ENCODE measurements at places on chromosomes 4 and X.

DNA sequence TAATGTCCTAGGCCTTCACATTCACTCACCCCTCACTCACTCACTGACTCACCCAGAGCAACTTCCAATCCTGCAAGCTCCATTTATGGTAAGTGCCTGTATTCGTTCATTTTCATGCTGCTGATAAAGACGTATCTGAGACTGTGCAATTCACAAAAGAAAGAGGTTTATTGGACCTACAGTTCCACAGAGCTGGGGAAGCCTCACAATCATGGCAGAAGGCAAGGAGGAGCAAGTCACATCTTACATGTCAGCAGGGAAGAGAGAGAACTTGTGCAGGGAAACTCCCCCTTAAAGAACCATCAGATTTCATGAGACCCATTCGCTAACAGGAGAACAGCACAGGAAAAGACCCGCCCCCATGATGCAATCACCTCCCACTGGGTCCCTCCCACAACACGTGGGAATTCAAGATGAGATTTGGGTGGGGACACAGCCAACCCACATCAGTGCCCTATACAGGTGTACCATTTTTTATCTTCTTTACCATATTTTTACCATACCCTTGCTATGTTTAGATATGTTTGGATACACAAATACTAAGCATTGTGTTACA is 18.2 kb upstream of the TLR1 start:
- DNase-seq: no peak

DNA sequence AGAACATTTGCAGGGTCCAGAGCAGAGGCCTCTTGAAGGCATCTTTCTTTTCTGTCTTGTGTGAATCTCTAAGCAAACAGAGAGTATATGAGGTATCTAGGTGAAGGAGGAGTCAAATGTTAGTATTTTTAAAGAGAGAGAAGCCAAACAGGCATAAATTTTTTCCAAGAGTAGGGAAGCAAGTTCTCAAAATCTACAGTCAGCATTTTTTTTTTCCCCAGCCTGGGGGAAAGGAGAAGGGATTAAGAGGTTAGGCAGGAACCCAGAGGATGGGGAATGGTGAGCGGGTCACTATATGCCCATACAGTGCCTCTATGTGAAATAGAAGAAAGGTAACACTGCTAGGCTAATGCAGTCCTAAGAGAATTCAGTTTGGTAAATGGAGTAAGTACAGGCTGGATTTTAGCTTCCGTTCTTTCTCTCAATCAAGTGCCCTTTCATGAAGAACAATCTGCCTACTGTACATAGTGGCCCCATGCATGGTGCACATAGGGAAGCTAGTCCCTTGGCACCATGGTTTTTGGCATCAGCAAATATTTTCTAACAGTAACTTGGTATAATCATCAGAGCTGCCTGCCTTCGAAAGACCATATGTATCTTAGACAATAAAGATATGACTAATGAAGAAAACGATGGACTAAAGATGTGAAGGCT is 163.1 kb upstream of the MAB21L2 start:
- DNase-seq: no peak

- DNase-seq: no peak
Observed at GRCh38 chr4:142778430-142778829, 67.7 kb downstream of the INPP4B start.

GRCh38 chr4:40316333-40316781 is 18.8 kb upstream of the CHRNA9 start:
- DNase-seq: peak; percentile 88

DNA sequence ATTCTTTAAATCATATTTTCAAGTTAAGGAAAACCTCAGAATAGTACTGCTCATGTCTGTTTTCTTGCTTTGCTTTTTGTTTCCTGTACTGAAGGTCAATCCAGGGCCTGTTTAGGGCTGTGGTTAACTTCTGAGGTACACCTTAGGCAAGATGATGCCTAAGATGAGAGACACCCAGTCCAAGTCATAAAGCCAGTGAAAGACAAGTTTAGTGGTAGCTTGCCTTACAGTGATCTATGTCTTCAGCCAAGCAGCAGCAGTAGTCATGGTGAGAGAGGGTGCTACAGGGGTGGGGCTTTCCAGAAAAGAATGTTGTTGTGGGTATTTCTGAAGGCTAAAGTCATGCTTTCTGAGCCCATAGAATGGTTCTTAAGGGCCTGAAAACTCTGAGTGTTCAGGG is 173.7 kb downstream of the VSIG4 start:
- DNase-seq: no peak

- DNase-seq: no peak
Observed at GRCh38 chr4:184762100-184762499, 28.2 kb upstream of the CENPU start.

GRCh38 chr4:1492142-1492457 is 85.9 kb upstream of the NKX1-1 start:
- no peak for DNase-seq

DNA sequence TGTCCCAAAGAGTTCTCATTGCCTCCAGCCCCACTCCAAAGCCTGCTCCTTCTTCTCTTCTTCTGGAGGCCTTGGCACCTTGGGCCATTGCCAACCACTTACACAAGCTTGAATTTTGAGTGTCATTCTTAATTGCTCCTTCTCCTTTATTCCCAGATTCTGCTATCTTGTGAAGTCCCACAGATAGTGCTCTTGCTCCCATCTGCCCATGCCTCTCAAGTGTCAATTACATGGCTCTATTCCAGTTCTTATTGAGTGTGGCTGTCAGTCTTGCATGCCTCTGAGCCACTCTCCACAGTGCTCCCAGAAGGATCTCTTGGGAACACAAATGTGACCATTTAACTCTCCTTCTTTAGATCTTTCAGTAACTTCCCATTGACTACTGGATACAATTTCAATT is 117.3 kb upstream of the SFRP2 start:
- no peak for DNase-seq

- DNase-seq: no peak
Observed at GRCh38 chrX:65783746-65784145, 116.3 kb downstream of the MSN start.

GRCh38 chrX:126338916-126339315 is 172.8 kb upstream of the DCAF12L2 start:
- no peak for DNase-seq

DNA sequence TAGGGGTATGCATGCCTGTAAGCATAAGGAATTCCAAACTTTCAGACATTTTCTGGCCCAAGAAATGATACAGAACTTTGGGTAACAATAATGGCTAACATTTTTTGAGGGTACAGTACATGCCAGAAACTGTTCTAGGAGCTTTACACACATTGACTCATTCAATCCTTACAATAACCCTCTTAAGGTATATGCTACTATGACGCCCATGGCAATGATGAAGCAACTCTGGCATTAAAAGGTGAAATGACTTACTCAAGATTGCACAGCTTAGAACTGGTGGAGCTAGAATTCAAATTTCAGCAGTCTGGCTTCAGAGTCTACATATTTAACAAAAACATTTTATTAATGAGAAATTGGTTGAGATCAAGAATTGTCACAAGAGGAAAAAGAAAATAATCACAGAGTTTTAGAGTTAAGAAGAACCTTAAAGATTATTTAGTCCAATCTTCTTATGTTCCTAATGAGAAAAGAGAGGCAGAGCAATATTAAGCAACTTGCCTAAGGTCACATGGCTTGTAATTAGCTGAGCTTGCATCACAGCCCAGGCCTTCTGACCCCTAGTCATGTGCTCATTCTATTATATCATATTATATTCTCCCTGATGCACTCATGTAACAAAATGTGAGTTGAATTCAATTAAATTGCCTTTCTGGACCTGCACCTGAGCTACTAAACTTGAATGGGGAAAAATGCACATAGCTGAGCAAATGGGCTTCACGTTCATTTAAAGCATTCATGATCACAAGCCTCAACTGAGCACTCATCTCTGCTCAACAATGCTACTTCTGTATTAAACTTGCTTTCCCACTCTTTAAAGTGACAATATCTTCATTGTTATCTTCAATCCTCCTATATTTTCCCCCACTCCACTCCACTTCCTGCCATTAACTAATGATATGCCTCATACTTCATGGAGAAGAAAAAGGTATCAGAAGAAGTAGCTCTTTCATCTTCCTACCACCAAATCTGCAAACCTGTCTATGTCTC is 73.2 kb downstream of the ENOX2 start:
- DNase-seq: no peak

DNA sequence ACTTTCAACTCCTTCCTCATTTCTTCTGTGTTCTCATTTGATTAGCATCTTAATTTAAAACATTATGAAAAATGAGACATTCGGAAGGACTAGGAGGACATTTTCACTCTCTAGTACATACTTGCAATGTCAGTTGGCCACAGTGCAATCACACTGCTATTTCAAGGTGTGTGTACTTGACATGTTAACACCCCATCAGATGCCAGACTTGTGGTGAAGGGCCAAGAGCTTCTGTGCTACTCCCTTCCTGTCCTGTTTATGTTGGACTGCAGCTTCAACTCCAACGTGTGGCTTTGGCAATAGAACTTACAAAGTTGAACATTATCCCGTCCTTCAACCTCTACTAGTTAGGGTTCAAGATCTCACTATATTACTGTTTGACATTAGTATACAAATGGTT is 221.0 kb downstream of the PALLD start:
- peak; percentile 28 for DNase-seq

DNA sequence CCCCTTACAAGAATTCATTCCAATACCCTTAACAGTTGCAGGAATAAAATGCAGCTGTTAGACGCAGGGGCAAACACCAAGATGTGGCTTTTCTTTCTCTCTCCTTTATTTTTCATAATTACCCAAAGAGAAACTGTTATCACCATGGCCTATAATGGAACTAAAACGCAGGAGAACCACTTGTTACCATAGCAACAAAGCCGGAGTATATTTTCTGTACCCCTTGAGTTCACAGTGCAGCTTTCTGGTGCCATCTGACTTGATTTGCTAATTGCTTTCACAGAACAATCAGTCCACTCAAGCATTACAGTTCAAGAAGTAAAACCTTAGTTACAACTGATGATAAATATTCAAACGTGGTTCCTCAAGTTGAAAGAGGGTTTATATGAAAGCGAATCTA is 157.9 kb downstream of the AMELX start:
- no peak for DNase-seq

DNA sequence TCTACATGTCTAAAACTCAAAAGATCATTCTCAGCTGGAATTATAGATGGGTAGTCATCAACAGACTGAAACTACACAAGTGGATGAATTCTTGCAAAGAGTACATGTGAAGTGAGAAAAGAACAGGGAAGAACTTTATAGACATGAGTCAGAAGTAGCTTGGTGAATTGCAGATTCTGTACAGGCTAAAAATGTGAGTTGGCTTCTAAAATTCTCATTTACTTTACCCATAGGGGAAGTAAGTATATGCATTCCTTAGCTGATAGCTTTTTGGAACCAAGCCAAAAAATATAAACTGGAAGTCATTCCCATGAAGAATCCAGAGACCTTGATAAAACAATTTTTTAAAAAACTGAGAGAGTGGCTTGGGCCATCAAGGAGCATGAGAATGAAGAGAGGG is 584.2 kb upstream of the FTHL17 start:
- DNase-seq: no peak

DNA sequence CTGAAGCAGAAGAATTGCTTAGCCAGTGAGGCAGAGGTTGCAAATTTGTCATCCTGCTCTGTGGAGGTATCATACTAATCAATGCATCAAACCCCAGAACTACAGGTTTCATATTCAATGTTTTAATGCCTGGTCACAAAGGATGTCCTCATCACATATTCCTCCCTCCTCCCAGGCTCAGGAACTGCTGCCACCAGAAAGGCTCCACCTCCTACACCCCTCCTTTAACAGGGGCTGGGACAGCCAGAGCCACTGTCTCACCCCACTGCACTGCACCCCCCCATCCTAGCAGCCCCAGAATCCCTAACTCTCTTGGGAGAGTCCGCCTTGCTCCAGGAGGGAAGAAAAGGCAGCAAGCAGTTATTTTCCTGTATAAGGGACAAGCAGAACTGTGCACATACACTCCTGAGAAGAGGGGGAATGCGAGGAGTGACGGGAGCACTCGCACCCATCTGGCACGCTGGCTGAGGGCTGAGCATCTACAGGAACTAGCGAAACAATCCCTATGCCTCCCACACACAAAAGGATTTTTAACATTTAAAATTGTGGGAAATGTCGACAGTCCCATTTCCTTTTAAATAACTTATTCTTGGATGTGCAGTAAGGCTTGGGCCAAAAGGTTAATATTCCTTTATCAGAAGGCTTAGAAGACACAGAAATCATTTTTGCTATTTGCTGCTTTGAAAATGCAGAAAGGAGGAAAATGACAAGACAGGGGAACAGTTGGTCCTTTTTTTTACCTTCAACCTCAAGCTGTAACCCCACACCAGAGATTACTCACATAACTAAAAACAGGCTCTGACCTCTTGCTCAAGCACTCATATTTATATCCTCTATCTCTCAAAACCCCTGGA is 27.8 kb downstream of the CD99L2 start:
- DNase-seq: no peak

DNA sequence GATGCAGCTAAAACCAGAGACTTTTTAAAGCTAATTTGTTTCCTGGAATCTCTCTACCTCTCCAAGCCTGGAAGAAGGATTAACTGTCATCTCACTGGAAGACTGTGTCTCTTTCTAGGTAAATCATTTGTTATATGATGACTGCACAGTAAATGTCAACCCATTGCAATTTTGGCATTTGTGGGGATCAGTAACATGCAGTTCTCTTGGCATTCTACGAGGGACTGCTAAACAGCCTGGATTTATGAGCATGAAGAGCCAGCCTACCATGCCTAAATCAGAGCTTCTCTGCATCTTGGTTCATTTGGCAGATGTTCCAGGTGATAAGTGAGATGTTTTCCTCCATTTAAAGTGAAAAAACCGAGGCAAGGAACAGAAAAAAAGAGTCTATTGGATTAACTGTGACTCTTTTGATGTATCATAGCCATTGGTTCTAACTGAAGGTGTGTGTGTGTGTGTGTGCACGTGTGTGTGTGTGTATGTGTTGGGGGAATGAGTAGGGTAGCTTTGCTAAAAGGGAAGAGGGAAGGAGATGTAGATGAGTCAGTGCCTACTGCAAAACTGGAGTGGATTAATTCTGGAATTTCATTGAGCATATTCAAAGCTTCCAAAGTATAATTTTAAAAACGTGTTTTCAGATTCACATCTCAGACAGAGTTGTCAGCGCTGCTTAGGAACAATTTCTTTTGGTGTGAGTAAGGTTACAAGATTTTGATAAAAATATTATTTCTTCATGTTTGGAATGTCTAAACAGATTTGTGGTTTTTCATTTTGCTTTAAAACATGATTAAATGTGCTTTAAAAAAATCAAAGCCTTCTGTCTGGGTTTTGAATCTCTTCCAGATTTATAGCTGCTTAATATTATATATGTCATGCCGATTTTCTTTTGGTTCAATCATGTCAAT is 123.2 kb upstream of the LNX1 start:
- DNase-seq: peak; percentile 58

DNA sequence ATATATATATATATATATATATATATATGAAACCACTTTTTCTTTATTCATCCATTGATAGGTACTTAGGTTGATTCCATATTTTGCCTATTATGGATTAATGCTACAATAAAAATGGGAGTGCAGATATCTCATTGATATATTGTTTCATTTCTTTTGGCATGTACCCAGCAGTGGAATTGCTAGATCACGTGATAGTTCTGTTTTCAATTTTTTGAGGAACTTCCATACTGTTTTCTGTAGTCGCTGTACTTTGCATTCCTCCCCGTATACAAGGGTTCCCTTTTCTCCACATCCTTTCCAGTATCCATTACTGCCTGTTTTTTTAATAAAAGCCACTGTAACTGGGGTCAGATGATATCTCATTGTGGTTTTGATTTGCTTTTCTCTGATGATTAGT is 124.6 kb downstream of the GABRB1 start:
- no peak for DNase-seq
